Muscle of leg (tissue), 16 donors: ENCODE measurements at places on chromosomes 13 and 19. TPM values are rescaled to one million over a fixed set of nuclear protein-coding genes. Genes with fewer than 3 reads are reported as not detected.

Gene CA11
- 10.8 TPM for polyA plus RNA-seq

Gene CTXN1
- 2.7 TPM for polyA plus RNA-seq

Gene ERFL
- 0.12 TPM for polyA plus RNA-seq

Gene PLK5
- 0.31 TPM for polyA plus RNA-seq
